Large intestine (tissue), 12 donors: ENCODE measurements at places on chromosomes 3 and 15. TPM values are rescaled to one million over a fixed set of nuclear protein-coding genes. Genes with fewer than 3 reads are reported as not detected.

SERPINI2 gene
- polyA plus RNA-seq: 0.09 TPM

TGM4 gene
- polyA plus RNA-seq: 0.04 TPM

LTF gene
- 2.6 TPM for polyA plus RNA-seq

ISLR2 gene
- 4.9 TPM for polyA plus RNA-seq

SKOR1 gene
- 0.28 TPM for polyA plus RNA-seq

ACP3 gene
- 0.64 TPM for polyA plus RNA-seq

TPRG1 gene
- polyA plus RNA-seq: 0.64 TPM

MYL3 gene
- polyA plus RNA-seq: 6.7 TPM

CLRN1 gene
- 8.7 TPM for polyA plus RNA-seq

PATL2 gene
- 2.3 TPM for polyA plus RNA-seq

CPLX3 gene
- not detected for polyA plus RNA-seq

MYH15 gene
- 1.0 TPM for polyA plus RNA-seq
